ENCODE measurements at places on chromosomes 6 and 20.

- DNase-seq, result no peak
Measured at GRCh38 chr6:20217891-20218290, 5.6 kb upstream of the MBOAT1 start.

DNA sequence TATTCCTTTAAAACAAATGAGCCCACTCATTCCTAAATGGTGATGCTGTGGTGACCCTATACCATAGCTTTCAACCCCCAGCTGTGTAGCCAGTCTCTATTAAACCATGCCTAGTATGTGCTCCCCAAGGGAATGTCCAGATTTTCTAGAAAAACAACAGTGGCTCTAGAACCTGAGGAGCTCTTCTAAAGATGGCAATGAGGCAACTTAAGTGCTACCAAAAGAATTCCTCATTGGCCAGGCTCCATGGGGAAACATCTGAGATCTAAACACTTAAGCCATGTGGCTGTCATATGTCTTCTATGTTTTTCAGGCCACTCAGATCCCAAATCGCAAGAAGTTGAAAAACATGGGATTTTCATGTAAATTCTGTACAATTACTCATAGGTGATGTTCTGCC lies 191.0 kb downstream of the TPBG start:
- DNase-seq, result no peak

DNA sequence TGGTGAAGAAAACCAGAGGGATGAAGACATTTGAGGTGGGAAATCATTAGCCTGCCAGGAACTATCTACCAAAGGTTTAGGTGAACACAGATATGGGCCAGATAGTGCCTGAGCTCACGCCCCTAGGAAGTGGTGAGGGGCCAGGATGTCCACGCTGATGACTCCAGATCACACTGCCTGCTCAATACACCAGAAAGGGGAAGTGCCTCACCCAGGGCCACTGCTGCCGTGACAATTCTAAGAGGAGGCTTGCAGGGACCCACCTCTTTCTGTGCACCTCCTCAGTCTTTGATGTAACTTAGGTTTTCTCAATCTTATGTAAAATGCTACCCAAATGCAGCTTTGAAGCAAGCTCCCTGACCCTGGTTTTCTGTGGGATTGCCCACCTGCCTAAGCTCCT lies 5.4 kb upstream of the RAB44 start:
- DNase-seq, result no peak

DNA sequence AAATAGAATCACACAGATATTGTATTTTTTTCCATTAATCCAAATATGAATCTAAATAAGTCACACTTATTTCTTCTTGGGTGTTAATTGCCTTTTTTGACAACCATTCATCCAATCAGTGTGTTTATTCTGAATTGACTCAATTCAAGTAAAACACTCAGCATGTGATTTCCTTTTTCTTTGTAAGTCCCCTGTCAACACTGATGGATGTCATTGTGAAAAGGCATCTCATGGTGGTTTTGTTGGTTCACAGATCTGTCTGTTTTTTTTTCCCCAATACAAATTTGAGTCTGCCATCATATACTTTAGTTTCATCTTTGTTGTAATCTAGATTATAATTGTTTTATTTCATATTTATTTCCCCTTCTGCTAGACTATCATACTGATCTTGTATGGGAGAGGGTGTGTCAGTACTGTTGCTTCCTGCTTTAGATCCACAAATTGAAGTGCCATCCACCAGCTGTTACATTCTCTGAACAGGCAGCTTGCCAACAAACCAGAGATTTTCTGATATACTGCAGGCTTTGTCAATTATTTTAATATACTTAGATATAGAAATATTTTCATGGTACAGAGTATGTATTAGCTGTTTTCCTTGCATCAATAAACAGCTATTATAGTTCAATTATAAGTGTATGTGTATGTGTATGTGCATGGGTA lies 64.2 kb upstream of the FLRT3 start:
- no peak for DNase-seq

- DNase-seq, result no peak
Measured at GRCh38 chr6:73879501-73880293, 183.7 kb downstream of the CD109 start.

DNA sequence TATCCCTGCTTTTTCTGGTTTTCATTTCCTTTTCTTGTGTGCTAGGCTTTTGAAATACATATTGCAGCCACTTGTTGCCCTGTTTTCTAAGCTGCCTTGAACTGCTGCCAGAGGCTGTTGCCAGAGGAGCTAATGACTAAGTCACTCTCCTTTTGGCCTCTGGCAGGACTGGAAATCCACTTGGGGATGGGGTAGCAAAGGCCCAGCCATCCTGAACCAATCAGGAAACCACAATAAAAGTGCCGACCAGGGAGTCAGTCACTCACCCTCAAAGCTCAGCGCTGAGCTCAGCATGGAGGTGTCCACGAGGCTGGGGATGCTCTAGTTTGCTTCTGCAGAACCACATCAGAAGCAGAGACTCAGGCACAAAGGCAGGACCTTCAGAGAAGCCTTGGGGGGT lies 813.0 kb downstream of the DHX35 start:
- DNase-seq, result no peak

All from erythroblast (primary cell).